IMR-90 (cell line): ENCODE measurements at places on chromosomes 11 and 22.

GRCh38 chr22:23193882-23194281, 13.6 kb downstream of the BCR start:
- no peak overlapping the region for H3K27ac ChIP-seq
- H3K4me3 ChIP-seq, result no peak overlapping the region
- H3K36me3 ChIP-seq, result no peaks in the 10 kb centered on the region
- H3K27me3 ChIP-seq, result no peaks in the 10 kb centered on the region
- peak; percentile 27 for DNase-seq

DNA sequence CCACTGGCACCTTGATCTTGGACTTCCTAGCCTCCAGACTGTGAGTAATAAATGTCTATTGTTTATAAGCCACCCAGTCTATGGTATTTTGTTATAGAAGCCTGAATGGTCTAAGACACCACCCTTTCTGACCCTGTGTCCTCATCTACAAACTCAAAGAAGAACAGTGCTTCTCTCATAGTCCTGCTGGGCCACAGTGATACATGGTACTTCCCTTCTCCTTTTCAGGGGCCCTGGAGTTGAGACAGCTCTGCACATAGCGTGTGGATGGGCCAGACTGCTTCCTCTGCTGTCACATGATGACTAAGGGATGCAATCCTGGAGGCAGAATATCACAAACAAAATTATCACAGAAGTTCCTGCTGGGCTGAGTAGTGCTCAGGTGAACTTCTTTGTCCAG, 5.0 kb downstream of the KCNJ11 start:
- no peak overlapping the region for H3K4me3 ChIP-seq
- no peaks in the 10 kb centered on the region; the same call in 1 of the 2 replicates for H3K27me3 ChIP-seq
- no peak overlapping the region for H3K27ac ChIP-seq
- DNase-seq, result peak; percentile 45
- H3K4me1 ChIP-seq, result peaks cover 11% of the 10 kb centered on the region

DNA sequence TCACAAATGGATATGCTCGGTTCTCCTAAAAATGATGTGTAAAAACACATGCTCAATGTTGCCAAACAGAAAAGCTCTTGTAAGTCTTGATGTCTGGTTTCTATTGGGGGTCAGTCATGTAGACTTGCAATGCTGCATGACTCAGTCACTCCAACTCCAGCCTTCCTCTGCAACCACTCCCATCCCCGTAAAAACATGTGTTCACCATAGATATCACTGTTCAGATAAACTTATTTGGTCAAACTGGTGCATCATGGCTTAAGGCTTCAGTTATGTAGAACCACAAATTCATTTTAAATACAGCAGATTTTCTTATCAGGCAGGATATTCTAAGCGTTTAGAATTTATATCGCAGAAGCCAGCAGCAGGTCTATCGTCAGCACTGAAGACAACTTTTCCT, 298.4 kb upstream of the LUZP2 start:
- no peak overlapping the region for H3K27ac ChIP-seq
- H3K4me3 ChIP-seq, result no peak overlapping the region
- H3K36me3 ChIP-seq, result no peaks in the 10 kb centered on the region
- no peaks in the 10 kb centered on the region for H3K4me1 ChIP-seq

DNA sequence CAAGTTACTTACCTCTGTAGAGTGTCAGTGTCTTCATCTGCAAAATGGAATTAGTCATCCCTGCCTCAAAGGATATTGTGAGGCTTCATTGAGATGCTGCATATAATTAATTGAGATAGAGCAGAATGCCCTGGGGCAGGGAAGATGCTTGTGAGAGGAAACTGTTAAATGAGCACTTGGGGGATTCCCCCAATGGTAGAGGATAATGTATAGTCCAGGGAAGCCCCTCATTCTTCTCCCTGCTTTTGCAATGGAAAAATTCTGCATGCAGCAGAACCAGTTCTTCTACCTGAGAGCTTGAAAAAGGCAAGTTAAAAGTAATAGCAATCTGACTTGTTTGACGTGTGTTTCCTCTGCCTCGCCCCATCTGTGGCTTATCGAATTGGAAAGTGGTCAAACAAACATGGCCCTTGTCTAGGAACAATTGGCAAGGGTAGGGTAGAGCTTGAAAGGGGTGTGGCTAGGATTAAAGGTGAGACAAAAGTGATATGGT, 90.9 kb downstream of the NAV2 start:
- H3K4me1 ChIP-seq, result peaks cover 9% of the 10 kb centered on the region
- DNase-seq, result no peak
- H3K4me3 ChIP-seq, result no peak overlapping the region
- H3K36me3 ChIP-seq, result no peaks in the 10 kb centered on the region
- H3K27me3 ChIP-seq, result no peaks in the 10 kb centered on the region

DNA sequence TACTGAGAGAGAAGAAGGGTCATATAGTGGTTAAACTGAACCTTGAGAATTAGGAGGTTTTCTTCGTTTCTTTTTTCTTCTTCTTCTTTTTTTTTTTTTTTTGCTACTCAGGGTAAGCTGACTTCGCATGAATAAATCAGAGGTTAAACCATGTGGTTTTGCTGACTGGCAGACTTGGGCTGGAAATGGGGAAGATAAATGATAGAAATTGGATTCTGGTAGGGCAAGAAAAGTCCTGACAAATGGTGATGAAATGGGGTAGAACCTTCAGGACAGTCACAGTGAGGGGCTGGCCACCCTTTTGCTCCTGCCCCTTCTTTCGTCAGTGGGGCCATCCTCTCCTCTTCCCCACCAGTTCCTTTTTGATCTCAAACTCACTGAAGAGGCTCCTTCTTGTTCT, 1.6 kb upstream of the SWAP70 start:
- H3K4me3 ChIP-seq, result no peak overlapping the region
- no peak for DNase-seq
- no peaks in the 10 kb centered on the region for H3K27me3 ChIP-seq
- H3K4me1 ChIP-seq, result peaks cover 3% of the 10 kb centered on the region; the same call in 1 of the 2 replicates
- peaks cover 1% of the 10 kb centered on the region; the same call in 1 of the 2 replicates for H3K36me3 ChIP-seq
- H3K27ac ChIP-seq, result no peak overlapping the region

- no peaks in the 10 kb centered on the region for H3K27me3 ChIP-seq
- no peak overlapping the region for H3K4me3 ChIP-seq
- no peak overlapping the region for H3K27ac ChIP-seq
- H3K36me3 ChIP-seq, result no peaks in the 10 kb centered on the region
- DNase-seq, result no peak
These were observed 46.3 kb upstream of the SEZ6L start for GRCh38 chr22:26122920-26123468.

DNA sequence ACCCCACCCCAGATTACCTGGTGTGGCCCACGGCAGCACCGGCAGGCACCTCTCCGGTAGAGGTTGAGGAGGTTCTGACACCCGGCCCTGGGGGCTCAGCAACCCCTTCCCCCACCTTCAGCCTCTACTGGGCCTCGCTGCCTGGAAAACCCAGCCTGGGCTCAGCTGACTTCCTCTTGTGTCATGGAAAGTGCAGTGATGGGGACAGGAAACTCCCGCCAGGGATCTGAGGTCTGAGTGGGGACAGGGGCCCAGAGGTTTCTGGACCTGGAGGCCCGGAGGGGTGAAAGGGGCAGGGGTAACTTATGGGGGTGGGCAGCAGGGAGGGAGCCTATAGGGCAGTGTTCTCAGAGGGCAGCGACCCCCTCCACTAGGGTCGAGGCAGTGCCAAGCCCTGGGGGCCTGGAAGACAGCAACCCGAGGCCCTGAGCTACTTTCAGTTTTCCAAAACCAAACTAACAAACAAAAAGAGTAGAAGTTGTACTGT, 10.0 kb upstream of the CD5 start:
- no peak overlapping the region for H3K27ac ChIP-seq
- H3K36me3 ChIP-seq, result no peaks in the 10 kb centered on the region
- H3K4me3 ChIP-seq, result no peak overlapping the region

DNA sequence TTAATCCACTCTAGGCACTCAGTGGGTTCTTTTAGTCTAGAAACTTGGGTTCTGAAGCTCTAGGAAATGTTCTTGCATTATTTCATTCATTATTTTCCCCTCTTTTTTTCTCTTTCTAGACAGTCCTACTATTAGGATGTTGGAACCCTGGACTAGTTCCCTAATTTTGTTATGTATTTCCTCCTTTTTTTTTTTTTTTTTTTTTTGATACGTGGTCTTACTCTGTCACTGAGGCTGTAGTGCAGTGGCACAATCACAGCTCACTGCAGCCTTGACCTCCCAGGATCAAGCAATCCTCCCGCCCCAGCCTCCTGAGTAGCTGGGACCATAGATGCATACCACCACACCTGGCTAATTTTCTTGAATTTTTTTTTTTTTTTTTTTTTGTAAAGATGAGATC, 9.4 kb downstream of the UPB1 start:
- H3K4me1 ChIP-seq, result peaks cover 5% of the 10 kb centered on the region
- no peak overlapping the region for H3K27ac ChIP-seq
- peaks cover 4% of the 10 kb centered on the region; the same call in 1 of the 2 replicates for H3K27me3 ChIP-seq
- no peak overlapping the region for H3K4me3 ChIP-seq
- no peaks in the 10 kb centered on the region for H3K36me3 ChIP-seq

- no peaks in the 10 kb centered on the region for H3K36me3 ChIP-seq
- no peak for DNase-seq
- no peak overlapping the region for H3K27ac ChIP-seq
These were observed 335.2 kb downstream of the MIAT start for GRCh38 chr22:26992556-26992955.

DNA sequence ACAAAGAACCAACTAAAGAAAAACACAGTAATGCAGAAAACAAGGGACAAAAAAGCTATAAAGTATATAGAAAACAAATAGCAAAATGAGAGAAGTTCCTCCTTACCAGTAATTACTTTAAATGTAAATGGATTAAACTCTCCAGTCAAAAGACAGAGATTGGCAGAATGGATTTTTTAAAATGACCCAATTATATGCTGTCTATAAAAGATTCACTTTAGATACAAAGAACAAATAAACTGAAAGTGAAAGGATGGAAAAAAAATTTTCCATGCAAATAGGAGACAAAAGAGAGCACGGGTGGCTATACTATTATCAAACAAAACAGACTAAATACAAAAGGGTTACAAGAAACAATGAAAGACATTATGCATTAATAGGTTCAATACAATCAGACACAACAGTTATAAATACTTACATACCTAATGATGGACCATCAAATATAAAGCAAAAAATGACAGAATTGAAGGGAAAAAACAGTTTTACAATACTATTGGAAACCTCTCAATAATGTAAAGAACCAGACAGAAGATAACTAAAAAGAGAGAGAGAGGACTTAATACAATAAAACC, 64.6 kb downstream of the NARS2 start:
- H3K27me3 ChIP-seq, result no peaks in the 10 kb centered on the region
- H3K36me3 ChIP-seq, result peaks cover 2% of the 10 kb centered on the region; the same call in 1 of the 2 replicates
- H3K4me1 ChIP-seq, result no peaks in the 10 kb centered on the region
- no peak for DNase-seq
- no peak overlapping the region for H3K27ac ChIP-seq
- no peak overlapping the region for H3K4me3 ChIP-seq

DNA sequence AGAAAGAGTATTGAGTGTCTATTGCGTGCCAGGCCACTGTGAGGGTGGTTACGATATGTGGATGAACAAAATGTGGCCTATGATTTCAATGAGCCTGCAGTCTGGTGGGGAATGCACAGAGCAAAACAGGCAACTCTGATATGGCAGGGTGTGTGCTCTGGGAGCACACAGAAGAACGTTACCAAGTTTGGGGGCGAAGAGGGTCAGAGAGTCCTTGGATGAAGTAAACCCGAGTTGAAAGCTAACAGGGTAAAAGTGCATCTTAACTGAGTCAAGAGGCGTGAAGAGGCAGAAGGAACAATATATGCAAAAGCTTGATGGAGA, 258 bp downstream of the CFAP68 start:
- no peak for DNase-seq
- no peaks in the 10 kb centered on the region for H3K27me3 ChIP-seq
- no peaks in the 10 kb centered on the region; the same call in 1 of the 2 replicates for H3K36me3 ChIP-seq
- H3K4me3 ChIP-seq, result peak overlapping the region; percentile 71
- peaks cover 3% of the 10 kb centered on the region; the same call in 1 of the 2 replicates for H3K4me1 ChIP-seq
- H3K27ac ChIP-seq, result peak overlapping the region; percentile 88

DNA sequence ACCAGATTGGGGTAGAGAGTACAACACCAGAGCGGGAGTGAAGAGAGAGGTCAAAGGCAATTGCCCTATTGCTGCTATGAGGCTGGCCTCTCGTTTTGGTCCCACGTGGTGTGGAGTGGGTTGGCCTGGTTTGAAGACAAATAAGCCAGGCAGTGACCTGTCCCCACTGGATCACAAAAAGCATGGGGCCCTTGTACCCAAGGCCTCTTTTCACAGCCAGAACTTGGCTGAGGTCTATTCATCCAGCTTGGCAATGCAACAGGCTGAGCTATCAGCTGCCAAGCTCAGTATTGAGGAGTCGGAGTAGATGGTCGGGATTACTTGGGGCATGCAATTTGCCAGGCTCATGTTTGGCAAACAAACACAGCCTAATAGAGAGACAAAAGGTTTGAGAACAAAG, 19.2 kb upstream of the GALNT18 start:
- no peak overlapping the region for H3K4me3 ChIP-seq
- H3K4me1 ChIP-seq, result 0 out of 2 replicates have a peak, but pooled peaks cover 2% of the 10 kb centered on the region
- no peak overlapping the region for H3K27ac ChIP-seq
- peaks cover 47% of the 10 kb centered on the region for H3K27me3 ChIP-seq

DNA sequence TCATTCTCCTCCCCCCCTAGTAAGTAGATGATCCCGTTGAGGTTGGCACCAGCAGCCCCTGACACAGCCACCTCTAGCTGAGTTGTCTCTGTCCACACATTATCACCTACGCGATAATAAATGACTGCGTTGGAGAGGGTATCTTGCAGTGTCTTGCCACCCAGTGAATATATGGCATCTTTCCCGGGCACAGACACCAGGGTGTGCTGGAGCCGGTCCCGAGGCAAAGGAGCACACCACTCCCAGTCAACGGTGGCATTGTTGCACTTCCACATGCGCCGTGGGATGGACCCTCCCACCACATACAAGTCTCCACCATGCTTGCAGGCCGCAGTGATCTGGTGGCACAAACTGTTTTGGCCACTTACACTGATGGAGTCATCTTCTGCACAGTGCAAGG, 5.4 kb downstream of the KBTBD4 start:
- H3K4me1 ChIP-seq, result peaks cover 14% of the 10 kb centered on the region
- H3K27ac ChIP-seq, result no peak overlapping the region
- peaks cover 30% of the 10 kb centered on the region for H3K36me3 ChIP-seq
- no peaks in the 10 kb centered on the region for H3K27me3 ChIP-seq
- no peak for DNase-seq

GRCh38 chr22:27113641-27114040, 456.3 kb downstream of the MIAT start:
- no peak for DNase-seq
- H3K4me3 ChIP-seq, result no peak overlapping the region
- H3K27me3 ChIP-seq, result no peaks in the 10 kb centered on the region; the same call in 1 of the 2 replicates
- H3K4me1 ChIP-seq, result peaks cover 19% of the 10 kb centered on the region
- no peak overlapping the region for H3K27ac ChIP-seq

- H3K36me3 ChIP-seq, result no peaks in the 10 kb centered on the region
- H3K4me3 ChIP-seq, result no peak overlapping the region
- H3K4me1 ChIP-seq, result peaks cover 12% of the 10 kb centered on the region
- no peaks in the 10 kb centered on the region for H3K27me3 ChIP-seq
- no peak for DNase-seq
These were observed 24.3 kb upstream of the CCDC34 start for GRCh38 chr11:27387362-27387761.

GRCh38 chr22:47486569-47487312, 724.3 kb downstream of the TBC1D22A start:
- no peak overlapping the region for H3K4me3 ChIP-seq
- no peaks in the 10 kb centered on the region for H3K36me3 ChIP-seq
- no peaks in the 10 kb centered on the region for H3K4me1 ChIP-seq
- no peak for DNase-seq

- H3K27me3 ChIP-seq, result no peaks in the 10 kb centered on the region
- no peak overlapping the region for H3K27ac ChIP-seq
- H3K36me3 ChIP-seq, result no peaks in the 10 kb centered on the region
- peaks cover 9% of the 10 kb centered on the region for H3K4me1 ChIP-seq
These were observed 48.8 kb upstream of the PICALM start for GRCh38 chr11:86117712-86118063.

GRCh38 chr11:45027312-45027711, 76.6 kb upstream of the TP53I11 start:
- no peak for DNase-seq
- H3K27ac ChIP-seq, result no peak overlapping the region
- peaks cover 8% of the 10 kb centered on the region; the same call in 1 of the 2 replicates for H3K4me1 ChIP-seq
- H3K4me3 ChIP-seq, result no peak overlapping the region
- H3K27me3 ChIP-seq, result peaks cover 36% of the 10 kb centered on the region
